ENCODE measurements at places on chromosomes 7 and 10.

DNA sequence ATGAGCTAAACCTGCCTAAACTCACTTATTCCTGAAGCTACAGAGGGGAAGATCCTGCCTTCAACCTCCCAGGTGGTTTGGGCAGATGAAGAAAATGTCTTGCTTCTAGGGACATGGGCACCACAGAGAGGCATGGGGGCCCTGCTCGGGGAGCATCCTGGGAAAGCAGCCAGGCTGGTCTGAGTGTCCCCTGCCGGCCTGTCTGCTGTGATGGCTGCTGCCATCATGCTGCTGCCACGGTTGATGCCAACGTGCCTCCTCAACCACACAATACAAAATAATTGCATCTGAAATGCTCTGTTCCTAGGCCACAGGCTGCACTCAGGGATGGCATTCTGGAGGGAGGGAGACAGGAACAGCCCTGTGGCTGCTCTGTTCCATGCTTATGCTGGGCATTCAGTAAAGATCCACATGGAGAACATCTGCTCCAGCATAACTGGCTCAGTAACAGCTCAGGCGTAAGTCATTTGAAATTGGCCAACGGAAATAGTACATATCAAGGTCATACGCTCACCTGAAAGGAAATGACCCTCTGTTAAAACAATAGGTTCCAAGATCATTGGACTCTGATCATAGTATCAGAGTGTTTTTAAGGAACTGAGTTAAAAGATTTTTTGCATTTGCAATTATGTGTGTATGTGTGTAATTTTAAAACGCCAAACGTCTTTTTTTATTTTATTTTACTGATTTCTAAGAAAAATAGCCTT lies 299.0 kb downstream of the TNS3 start:
- DNase-seq = no peak

DNA sequence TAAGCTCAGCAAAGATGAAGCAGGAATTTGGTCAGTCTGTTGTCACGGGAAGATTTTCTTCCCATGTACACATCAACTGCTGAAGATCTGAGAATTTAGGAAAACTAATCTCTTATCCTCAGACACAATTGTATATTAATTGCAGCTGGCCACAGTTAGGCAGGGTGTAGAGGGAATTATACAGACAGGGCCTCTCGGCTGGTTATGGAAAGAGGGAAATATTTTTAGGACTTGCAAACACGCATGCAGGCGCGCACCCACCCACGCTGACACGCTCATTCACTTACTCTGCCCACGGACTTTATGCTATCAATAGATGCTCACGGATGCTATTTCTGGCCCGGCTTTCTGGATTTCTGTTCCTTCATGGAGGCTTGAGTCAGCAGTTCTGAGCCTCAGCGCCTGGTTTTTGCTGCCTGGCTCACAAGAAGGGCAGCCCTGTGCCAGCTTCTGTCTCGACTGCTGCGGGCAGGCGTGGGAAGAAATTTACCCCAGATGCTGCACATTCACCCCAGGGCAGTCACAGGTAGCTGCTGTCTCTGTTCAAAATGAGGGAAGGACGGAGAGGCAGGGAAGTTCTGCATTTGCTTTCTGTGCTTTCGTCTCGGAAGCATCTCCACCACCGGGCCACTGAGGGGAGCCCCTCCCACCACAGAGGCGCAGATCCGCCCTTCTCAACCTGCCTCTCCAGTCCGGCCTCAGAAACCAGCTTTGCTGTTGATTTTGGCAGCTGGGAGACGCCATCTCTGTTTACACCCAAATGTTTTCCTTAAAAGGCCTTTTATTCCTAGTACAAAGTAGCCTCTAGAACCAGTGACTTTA lies 116.3 kb upstream of the BTBD16 start:
- peak; percentile 70 for DNase-seq

DNA sequence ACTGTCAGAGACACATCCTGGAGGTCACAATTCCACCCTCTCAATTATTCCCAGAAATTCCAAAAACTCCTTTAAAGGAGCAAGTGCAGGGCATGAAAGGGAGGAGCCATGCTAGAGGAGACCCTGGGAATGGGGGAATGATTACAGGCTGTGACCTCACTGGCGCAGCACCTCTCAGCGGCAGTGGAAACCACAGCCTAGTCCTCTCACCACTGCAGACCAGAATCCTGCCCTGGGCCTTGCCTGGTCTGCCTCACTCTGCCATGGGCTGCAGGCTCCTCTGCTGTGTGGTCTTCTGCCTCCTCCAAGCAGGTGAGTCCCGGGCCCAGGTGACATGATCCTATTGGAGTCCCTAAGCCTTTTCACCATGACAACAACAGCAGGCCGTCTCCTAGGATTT lies 50.5 kb upstream of the PRSS58 start:
- DNase-seq = no peak

GRCh38 chr7:35285799-35286198 lies 31.9 kb upstream of the TBX20 start:
- no peak for DNase-seq

All from EH (cell line).